Stimulated activated CD8-positive, alpha-beta memory T cell treated with anti-CD3 and anti-CD28 coated beads, Interleukin-7, amount 100 ng/mL, for 4 hours (primary cell): ENCODE measurements at places on chromosomes 2 and 18.

- no peak for DNase-seq
Measured at GRCh38 chr2:203330434-203330833, 2.2 kb downstream of the ABI2 start.

- DNase-seq = no peak
Measured at GRCh38 chr2:223945755-223946154, 620 bp upstream of the WDFY1 start.

DNA sequence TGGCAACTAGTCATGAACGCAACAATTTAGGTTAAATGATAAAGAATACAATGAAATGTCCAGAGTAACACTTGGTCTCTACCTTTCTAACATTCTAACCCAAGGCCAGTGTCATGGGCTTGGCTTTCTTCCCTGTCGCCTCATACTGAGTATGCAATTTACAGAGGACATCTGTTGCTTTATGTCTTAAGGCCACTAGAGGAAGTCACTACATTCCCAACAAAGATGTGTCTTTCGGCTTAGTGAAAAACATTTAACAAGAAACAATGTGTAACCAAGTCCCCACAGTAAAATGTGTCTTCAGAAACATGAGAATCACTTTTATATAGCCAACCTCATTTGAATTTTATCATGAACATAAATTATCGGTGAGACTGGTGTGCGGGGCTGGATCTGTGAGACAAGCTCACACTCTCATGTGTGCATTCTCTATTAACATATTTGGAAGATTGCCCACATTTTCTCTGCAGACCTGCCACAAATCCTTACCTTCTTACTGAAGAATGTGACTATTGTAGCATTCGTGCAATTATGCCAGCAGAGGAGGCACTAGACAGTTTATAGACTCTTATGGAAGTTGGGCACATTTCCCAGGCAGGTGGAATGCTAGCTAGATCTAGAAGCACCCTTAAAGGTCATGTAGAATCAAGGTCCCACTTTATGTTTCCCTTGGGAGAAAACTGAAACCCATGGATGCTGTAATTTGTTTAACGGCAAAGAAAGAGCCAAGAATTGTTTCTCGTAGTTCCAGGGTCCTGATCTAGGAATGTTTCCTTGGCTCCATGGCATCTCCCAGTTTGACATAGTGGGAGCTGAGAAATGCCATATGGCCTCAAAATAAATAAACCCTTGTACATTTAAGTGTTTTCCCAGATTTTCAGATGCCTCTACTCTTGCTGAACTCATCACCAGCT lies 101.8 kb downstream of the CD226 start:
- DNase-seq = no peak

- DNase-seq = no peak
Measured at GRCh38 chr2:38483776-38484501, 106.9 kb upstream of the ATL2 start.

DNA sequence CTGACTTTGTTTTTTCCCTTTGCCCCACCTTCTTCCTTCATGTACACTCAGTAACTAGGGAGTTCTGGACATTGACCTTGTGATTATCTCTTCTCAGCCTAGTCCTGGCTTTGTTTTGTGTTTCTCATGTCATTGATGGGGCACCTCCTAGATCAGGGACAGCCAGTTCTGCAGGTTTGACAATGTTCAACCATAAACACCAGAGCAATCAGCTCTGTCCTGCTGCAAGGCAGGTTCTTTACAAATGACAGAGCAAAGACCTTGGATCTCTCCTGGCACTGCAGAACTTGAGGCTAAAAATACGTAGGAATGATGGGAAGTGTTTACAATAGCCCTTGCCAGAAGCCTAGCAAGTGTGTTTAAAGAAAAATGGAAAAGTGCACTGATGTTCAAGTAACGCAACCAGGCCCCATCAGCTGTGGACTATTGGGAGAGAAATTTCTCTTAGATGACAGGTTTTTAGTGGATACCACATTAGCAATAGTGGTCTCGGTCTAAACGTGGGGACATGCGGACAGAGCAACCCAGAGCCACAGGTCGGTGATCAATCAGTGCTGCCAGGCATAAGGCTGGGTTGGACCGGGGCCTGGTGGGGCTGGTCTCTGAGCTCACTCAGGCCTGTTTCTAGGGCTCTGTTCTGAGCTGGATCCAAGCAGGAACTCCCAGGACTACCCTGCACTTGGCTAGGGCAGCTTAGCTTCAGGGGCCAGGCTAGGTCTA lies 76.8 kb downstream of the SOWAHC start:
- DNase-seq = no peak

DNA sequence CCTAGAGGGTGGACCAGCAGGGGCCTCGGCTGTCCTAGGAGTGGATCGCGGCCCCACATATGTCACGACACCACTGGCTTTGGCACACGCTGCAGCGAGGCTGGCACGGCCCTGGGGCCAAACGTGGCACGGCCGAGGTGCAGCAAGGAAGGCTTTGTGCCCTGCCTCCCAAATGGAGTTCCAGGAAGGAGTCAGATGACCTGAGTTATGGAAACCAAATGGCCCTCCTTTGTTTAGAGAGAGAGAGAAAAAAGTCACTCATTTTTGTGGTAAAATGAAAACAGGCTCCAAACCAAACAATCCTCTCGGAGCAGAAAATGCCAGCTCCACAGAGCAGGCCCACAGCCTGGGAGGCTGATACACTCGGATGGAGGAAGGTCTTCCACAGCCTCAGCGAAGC lies 105.6 kb downstream of the ANTXR1 start:
- DNase-seq = no peak

DNA sequence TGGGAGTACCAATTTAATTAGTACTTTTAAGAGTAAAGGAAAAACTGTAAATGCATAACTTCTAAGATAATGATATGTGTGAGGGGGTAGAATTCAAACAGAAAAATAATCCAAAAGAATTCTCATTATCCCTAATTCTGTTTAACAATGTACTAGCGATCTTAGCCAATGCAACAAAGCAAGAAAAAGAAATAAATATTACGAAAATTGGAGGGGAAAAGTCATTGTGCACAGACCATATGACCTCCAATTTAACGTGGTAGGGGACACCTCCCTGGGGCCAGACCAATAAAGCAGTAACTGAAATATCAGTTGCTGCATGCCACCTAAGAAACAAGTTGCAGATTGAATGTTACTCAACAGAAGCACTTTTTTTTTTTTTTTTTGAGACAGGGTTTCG lies 25.9 kb upstream of the PEX13 start:
- no peak for DNase-seq

DNA sequence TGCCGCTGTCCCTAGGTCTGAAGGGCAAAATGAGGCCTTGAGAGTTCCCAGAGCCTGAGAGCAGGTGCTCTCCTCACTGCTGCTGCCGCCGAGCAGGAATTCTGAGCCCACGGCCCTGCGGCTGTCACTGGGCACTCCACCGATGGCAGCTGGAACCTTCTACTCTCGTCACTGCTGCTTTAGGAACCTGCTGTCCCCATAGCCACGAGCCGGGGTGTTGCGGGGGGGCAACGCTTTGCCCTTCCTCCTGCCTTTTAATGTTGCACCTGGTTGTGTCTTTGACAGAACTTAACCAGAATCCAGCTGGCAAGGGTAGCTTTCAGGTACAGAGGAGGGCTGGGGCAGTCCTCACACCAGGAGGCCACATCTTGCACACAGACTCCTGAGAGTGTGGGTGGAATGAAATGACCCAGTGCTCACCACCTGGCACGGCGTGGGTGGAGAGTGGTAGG lies 32.3 kb downstream of the NCK2 start:
- DNase-seq = no peak

GRCh38 chr2:71551631-71551915 lies 98.2 kb downstream of the DYSF start:
- no peak for DNase-seq

DNA sequence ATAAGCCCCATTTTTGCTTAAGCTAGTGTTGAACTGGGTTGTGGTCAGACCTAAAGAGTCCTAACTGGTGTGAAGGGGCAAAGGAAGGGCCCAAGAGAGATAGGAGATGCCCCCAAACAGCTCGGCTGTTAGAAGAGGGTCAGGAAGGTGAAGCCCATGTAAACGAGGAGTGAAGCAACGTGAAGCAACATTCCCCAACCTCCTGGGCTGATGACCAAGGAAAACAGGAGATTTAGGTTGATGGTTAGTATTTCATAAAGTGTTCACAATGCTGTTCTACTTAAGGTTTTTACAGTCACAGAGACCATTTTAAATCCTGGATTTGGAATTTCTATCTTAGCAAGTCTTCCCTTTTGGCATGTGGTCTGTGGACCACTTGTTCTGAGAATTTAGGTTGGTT lies 144.0 kb upstream of the SERPINE2 start:
- no peak for DNase-seq

- DNase-seq = no peak
Measured at GRCh38 chr2:173442542-173442941, 87.9 kb downstream of the CDCA7 start.
